ENCODE measurements at places on chromosomes 3 and 15. TPM values are rescaled to one million over a fixed set of nuclear protein-coding genes. Genes with fewer than 3 reads are reported as not detected.
A peak's percentile ranks its signal among the peaks of the same experiment; 100 is the strongest.

C3orf33 gene
- total RNA-seq, result 1.6 TPM

DNA sequence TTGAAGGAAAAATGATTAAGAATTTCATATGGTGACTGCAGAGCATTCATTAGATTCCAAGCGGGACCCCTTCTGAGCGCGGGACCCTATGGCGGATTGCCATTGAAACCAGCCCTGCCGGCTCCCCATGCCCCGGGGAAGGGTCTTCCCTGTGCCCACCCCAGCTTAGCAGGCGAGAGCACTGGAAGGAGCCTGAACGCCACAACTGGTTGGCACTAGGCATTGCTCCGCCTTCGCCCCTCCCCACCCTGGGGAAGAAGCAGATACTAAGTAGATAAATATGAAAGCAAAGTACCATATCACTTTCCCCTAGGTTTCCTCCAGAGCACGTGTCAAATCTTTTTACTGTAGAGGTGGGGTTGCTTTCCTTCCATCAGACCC lies 70.7 kb downstream of the CYP19A1 start:
- no peaks in the 10 kb centered on the region for H3K36me3 ChIP-seq
- no peak overlapping the region for H3K4me3 ChIP-seq
- no peak for DNase-seq

DNA sequence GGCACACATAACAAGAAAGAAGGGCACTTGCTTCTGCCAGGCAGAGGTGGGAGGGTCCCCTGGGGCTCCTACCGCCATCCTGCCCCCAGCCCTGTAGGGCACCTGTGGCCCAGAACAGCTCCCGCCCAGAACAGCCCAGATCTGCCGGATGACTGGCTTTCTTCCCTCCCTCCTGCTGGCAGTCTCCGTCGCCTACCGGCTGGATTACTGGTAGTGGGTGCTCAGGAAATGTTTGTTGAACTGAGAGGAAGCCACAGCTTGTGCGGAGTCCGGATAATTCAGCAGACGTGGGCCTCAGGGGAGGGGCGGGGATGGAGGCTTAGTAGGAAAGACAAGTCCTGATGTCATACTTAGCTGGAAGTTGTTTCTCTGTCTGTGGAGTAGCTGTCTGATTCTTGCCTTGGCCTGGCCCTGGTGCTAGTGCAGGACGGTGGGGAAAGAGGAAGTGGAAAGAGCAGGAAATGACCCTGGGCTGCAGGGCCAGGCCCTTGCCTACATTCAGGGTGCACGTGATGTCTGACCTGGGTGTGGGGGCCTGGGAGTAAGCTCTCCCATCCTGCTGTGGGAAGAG lies 6.7 kb downstream of the CCDC9B start:
- no peaks in the 10 kb centered on the region for H3K27me3 ChIP-seq
- no peaks in the 10 kb centered on the region for H3K36me3 ChIP-seq
- H3K4me3 ChIP-seq, result peak overlapping the region; percentile 12
- H3K27ac ChIP-seq, result peak overlapping the region; percentile 77
- peaks cover 14% of the 10 kb centered on the region for H3K4me1 ChIP-seq

GRCh38 chr3:170816841-170817240 lies 53.2 kb downstream of the RPL22L1 start:
- peaks cover 24% of the 10 kb centered on the region for H3K27me3 ChIP-seq
- DNase-seq, result no peak
- no peak overlapping the region for H3K27ac ChIP-seq
- no peak overlapping the region for H3K4me3 ChIP-seq
- H3K4me1 ChIP-seq, result peaks cover 3% of the 10 kb centered on the region
